GM12891 (cell line): ENCODE measurements at places on chromosomes 6 and 20.

DNA sequence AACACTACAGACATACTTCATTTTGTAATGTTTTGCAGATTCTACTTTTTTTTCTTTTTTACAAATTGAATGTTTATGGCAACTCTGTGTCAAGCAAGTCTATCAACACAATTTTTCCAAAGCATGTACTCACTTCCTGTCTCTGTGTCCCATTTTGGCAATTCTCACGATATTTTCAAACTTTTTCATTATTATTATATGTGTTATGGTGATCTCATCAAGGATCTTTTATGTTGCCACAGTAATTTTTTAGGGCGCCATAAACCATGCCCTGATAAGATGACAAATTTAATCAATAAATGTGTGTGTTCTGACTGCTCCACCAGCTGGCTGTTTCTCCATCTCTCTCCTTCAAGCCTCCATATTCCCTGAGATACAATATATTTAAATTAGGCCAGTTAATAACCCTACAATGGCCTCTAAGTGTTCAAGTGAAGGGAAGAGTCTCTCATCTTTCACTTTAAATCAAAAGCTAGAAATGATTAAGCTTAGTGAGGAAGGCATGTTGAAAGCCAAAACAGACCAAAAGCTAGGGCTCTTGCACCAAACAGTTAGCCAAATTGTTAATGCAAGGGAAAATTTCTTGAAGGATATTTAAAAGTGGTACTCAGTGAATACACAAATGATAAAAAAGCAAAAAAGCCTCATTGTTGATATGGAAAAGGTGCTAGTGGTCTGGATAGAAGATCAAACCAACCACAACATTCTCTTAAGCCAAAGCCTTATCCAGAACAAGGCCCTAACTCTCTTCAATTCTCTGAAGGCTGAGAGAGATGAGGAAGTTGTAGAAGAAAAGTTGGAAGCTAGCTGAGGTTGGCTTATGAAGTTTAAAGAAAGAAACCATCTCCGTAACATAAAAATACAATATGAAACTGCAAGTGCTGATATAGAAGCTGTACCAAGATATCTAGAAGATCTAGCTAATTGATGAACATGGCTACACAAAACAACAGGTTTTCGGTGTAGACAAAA, 194.4 kb upstream of the TAB2 start:
- no peak for DNase-seq

- DNase-seq, result no peak
These were observed 66.2 kb downstream of the SOBP start for GRCh38 chr6:107556082-107556481.

DNA sequence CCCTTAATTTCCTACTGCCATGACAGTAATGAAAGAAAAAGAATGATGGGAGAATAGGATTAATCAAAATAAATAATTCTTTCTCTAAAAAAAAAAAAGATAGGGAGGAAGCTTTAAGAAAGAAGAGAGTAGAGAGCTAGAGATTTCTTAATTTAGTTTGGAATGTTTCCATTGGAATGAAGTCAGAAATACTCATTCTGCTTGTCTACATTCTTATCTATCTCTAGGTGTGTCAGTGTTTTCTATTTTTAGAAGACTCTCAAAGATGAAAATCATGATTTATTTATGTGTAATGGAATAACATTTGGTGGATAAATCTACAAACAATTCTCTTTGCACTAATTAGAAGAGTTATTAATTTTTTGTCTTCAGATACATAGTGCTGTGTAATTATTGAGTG, 38.0 kb upstream of the HIVEP1 start:
- DNase-seq, result no peak

- DNase-seq, result no peak
These were observed 7.3 kb upstream of the BPIFA2 start for GRCh38 chr20:33160681-33161080.

GRCh38 chr6:169227116-169227515, 26.5 kb downstream of the THBS2 start:
- DNase-seq, result no peak

DNA sequence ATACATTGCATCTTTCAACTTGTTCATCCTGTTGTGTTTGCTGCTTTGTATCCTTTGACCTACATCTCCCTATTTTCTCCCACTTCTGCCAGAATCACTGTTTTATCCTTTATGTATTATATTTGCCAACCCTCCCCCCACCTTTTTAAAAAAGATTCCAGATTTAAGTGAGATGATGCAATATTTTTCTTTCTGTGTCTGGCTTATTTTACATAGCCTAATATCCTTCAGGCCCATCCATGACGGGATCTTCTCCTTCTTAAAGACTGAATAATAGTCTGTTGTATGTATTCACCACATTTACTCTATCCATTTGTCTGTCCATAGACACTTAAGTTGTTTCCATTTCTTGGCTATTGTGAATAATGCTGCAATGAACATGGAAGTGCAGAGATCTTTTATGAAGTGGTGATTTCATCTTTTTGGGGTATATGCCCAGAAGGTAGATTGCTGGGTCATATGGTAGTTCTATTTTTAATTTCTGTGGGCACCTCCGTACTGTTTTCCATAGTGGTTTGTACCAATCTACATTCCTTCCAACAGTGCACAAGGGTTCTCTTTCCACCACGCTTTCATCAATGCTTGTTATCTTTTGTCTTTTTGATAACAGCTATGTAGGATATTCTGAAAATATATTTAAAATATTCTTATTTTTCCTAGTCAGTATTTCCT, 181.0 kb downstream of the CDKAL1 start:
- no peak for DNase-seq

DNA sequence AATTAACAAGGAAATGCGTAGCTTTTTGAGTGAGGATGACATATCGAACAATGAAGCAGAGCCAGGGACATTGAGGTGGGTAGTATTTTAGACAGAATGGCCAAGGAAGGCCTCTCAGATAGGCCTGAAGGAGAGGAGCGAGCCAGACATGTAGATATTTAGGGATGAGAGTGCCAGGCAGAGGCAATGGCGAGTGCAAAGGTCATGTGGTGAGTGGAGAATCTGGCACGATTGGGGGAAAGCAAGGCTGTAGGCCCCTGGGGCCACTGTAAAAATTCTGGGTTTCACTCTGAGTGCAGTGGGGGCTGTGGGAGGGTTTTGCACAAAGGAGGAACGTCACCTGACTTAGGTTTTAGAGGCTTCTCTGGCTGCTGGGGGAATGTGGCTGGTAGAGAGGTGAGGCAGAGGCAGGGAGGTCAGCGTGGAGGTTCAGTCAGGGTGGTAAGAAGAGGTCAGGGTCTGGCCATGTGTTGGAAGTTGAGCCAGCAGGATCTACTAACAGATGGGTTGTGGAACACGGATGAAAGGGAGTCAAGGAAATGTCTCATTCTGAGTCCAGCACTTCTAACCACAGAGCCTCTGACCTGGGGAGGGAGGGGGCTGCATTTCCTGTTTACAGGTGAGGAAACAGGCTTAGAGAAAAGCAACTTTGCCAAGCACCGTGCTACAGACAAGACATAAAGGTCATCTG, 11.3 kb downstream of the SIRPA start:
- no peak for DNase-seq

DNA sequence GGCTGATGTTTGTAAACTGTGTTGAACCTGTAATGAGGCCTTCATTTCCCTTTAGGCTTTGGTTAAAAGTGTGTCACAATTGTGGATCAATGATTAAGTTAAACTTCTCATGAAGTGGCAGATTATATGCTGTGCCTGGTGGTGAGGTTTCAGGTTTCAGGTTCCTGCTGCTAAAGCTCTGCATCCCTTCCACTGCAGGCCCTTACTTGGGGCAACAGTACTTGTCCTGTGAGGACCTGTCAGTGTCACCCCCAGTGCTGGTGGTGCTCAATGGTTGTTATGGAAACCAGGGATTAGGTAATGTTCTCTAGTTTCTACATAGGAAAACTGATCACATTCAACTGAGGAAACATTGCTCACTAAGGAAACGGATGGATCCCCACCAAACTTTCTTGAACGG, 18.5 kb downstream of the RPP21 start:
- no peak for DNase-seq

DNA sequence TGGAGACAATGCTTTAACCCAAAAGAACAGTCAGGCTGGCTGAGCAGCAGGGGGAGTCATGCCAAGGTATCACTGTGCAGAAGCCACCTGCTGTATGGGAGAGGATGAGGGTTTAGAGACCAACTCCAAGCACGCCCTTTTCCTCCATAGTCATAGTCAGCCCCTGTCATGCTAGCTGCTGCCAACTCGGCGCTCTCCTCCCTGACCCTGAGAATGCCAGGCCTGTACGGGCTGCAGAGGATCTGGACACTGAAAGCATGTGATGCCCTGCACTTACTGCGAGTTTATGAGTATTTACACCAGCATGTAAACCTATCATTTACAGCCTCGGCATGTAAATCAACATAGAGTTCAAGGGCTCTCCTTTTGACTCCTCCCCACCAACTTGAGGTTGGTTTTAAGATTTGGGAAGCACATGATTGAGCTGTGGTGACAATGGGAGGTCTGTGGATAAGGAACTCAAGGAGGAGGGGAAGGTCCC, 11.7 kb upstream of the SCUBE3 start:
- no peak for DNase-seq

DNA sequence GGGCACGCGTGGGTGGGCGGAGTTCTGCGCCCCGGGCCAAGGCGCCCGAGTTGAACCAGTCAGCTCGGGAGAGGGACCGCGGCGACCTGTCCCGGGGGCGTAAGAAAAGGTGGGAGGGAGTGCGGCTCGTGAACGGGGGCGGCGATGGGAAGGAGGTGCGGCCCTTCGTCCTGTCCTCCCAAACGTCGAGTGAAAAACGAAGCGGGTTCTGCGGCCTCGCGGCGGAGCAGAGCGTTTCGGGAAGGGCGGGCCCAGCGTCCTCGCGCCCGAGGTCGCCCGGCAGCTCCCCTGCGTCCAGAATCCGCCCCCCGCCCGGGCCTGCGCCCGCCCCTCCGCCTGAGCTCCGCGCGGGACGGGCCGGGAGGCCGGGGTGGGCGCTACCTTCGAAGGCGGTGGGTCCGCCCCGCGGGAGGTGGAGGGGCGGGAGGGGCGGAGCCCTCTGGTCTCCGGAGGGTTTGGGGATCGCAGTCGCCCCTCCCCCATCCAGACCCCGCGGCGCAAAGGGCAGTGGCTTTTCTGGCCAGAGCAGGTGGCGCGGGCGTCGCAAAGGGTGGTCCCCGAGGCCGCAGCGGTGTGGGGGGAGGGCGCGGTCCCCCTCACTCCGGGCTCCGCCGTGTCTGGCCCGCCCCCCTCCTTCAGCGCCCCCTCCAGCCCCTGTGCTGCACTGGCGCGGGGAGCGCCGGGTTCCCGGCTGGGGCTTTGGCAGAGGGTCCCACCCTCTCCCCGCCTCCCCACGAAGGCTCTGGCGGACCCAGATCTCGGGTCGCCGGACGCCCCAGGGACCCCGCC, 838 bp downstream of the STMN3 start:
- no peak for DNase-seq

DNA sequence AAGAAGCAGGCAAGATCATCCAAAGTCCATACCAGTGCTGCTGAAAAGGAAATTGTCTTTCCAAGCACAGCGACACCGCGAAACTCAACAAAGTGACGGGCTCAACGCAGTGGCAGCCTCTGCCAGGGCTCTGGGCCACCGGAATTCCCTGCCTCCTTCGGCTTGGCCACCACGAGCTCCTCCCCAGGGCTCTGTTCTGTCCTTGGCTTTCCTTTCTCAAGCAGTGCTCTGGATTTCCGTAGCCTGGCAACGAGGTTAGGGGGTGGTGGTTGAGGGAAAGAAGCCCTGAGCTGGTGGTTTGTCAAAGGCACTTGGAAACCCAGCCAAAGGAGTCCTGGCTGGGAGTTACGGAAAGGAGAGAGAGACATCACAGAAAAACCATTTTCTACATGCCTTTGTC, 31.2 kb downstream of the PRR18 start:
- DNase-seq, result no peak

DNA sequence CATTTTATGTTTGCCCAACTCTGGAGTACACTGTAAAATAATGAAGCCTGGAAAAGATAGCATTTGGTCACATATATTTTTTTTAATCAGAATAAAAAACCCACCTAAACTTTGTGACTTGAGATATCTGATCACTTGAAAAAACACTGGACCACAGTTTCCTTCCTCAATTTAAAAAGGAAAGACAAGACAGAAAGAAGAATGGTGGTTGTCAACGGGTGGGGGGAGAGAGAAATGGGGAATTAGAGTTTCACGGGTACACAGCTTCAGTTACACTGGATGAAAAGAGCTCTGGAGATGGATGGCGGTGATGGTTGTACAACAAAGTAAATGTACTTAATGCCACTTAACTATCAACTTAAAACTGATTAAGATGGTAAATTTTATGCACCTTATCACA, 14.7 kb upstream of the DST start:
- DNase-seq, result no peak

DNA sequence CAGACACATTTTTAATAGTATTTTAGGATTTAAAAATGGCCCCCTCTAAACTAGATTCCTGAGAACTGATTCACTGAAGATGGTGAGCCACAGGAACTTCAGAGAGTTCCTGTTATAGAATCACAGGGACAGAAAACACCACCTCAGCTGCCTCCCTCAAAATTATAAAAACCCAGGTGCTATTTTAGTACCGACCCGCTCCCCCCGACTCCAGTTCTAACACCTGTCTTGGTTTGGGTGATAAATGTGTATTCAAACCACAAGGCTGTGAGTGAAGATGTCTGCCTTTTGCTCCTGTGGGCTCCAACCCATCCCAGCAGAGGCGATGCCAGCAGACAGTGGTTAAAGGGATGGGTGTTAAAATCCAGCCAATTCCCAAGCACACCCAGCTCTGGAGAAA, 127.4 kb upstream of the LY86 start:
- no peak for DNase-seq

GRCh38 chr20:56358070-56358469, 704 bp upstream of the FAM210B start:
- no peak for DNase-seq

DNA sequence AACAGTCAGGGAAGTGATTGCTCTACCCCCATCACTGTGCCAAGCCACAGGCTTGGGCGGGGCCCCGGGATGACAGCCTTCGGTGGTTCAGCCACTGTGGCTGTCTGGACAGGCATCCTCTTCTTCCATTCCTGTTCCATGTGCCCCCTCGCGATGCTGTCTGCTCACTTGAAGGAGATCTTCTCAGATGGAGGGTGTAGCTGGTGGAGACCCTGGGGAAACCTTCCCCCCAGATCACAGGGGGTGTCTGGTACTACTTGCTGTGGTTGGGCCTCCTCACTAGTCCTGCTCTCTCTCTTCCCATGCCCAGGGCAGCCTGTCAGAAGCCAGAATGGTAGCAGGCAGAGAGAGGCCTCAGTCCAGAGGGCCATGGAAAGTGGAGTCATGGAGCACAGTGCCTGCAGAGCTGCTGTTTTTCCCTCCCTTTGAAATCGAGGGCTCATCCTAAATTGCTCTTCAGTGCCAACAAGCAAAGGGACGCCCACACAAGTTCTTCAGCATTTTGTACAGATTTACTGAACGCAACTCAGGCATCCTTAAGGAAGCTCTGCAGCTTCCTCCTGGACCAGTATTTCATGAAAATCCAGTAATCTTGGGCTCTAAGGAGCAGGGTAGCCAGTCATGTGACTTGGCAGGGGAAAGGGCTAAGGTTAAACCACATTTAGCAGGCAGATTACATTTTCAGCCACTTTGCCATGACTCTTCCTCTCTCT, 326.6 kb downstream of the ZFAND3 start:
- no peak for DNase-seq

DNA sequence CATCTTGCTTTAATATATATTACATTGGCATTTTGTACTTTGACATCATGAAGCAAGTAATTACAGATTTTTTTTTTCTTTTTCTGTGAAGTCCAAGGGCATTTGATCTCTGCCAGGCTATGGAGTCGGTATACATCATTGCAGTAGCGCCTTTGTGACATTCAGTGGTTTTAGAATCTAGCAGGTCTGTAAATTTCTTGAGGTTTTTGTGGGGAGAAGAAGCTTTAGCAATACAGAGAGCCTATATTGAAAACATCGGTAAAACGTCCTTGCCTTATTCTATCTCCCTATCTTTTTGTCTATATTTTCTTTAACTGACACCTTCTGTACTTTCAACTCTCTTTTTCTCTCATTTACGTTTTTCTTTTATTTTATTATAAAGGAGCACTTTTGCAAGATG, 47.2 kb downstream of the DUSP22 start:
- no peak for DNase-seq
